Prostate gland (tissue), 2 donors: ENCODE measurements at places on chromosomes 7 and 10. TPM values are rescaled to one million over a fixed set of nuclear protein-coding genes. Genes with fewer than 3 reads are reported as not detected.

The ACTL6B gene
- not detected for total RNA-seq

GRCh38 chr7:151896086-151896485 lies 19.2 kb upstream of the PRKAG2 start:
- no peaks in the 10 kb centered on the region for H3K4me1 ChIP-seq
- H3K4me3 ChIP-seq: no peak overlapping the region

DNA sequence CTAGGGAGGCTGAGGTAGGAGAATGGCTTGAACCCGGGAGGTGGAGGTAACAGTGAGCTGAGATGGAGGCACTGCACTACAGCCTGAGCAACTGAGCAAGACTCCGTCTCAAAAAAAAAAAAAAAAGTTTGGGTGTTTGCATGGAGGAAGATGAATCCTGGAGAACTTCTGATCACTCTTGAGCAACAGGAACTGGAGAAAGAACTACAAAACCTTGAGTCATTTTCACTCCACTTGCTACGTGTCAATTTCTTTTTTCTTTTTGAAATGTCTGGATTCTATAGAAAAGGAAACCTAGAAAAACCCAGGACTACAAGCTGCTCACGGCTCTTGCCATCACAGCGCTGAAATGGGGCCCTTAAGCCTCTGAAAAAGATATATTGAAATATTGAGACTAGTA lies 189.6 kb upstream of the NRP1 start:
- DNase-seq: no peak
- H3K4me3 ChIP-seq: no peak overlapping the region
- H3K27ac ChIP-seq: no peak overlapping the region

- no peaks in the 10 kb centered on the region for H3K36me3 ChIP-seq
- DNase-seq: no peak
- H3K4me1 ChIP-seq: peaks cover 5% of the 10 kb centered on the region
Observed at GRCh38 chr10:5813091-5813340, 218 bp downstream of the GDI2 start.

DNA sequence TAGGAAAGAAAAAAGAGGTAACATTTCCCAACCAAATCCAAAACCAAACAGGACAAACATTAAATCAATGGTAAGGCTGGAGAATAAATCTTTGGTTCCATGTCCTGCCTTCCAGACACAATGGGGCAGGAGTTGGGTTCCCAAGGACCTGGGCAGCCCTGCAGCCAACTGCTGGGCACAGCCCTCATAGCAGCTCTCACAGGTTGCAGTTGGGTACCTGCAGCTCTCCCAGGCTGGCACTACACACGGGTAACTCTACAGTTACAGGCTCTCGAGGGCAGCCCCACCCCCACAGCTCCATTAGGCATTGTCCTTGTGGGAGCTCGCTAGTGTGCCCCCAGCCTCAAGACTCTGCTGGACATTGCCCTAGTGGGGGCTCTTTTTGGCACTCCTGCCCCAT lies 7.5 kb downstream of the GRB10 start:
- H3K4me1 ChIP-seq: peaks cover 9% of the 10 kb centered on the region
- H3K27ac ChIP-seq: no peak overlapping the region
- no peak overlapping the region for H3K4me3 ChIP-seq
- no peaks in the 10 kb centered on the region for H3K27me3 ChIP-seq

DNA sequence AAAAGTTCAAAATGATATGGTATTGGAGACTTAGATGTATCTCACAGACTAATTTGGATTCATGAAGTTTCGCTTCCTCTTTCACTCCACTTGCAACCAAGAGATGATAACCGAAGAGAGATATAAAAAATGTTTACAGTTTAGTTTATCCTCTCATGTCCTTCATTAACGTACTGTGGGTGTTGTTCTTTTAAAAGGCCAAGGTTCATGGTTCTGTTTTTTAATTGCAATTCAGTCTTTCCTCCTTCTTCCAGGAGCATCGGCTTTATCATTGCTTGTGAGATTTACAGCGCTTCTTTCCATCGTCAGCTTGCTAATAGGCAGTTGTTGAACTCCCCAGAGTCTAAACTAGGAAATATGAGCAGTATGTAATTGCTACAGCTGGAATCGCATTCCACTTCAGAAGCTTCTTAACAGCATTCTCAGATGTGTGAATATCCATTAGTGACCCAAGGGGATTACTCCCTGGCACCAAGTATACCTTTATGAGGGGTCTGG lies 75.9 kb upstream of the HGF start:
- no peak overlapping the region for H3K4me3 ChIP-seq
- H3K27me3 ChIP-seq: no peaks in the 10 kb centered on the region
- no peaks in the 10 kb centered on the region for H3K36me3 ChIP-seq
- no peak overlapping the region for H3K27ac ChIP-seq
- no peak for DNase-seq

The LIPK gene
- total RNA-seq: not detected

The SFTPA2 gene
- 5.3 TPM for total RNA-seq

DNA sequence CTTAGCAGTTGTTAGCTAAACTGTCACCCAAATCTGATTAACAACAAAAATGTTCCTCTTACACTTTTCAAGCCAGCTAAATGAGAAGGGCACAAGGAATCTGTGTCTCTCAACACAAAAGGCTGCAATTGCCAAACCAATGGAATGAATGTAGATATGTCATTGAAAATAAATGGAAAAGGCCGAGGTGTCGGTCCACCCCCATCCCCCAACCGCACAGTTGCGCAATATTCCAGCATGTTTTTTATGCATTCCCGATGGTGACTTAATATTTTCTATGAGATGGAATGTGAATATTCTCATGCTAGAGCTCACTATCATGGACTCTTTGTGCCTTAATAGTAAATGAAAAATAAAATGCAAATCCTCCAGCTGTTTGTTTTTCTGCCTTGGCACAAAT lies 181.6 kb upstream of the LRGUK start:
- H3K4me1 ChIP-seq: no peaks in the 10 kb centered on the region
- no peak overlapping the region for H3K27ac ChIP-seq
- DNase-seq: no peak
- H3K36me3 ChIP-seq: no peaks in the 10 kb centered on the region
- H3K4me3 ChIP-seq: no peak overlapping the region

- no peak overlapping the region for H3K4me3 ChIP-seq
- DNase-seq: no peak
- H3K27me3 ChIP-seq: no peaks in the 10 kb centered on the region
- H3K36me3 ChIP-seq: no peaks in the 10 kb centered on the region
- no peak overlapping the region for H3K27ac ChIP-seq
Observed at GRCh38 chr10:128398999-128399398, 272.8 kb upstream of the MKI67 start.

- no peaks in the 10 kb centered on the region for H3K4me1 ChIP-seq
- no peaks in the 10 kb centered on the region for H3K36me3 ChIP-seq
- H3K4me3 ChIP-seq: no peak overlapping the region
- H3K27me3 ChIP-seq: no peaks in the 10 kb centered on the region
Observed at GRCh38 chr10:4131407-4132215, 346.6 kb upstream of the KLF6 start.

- DNase-seq: no peak
- peaks cover 20% of the 10 kb centered on the region for H3K4me1 ChIP-seq
- no peak overlapping the region for H3K4me3 ChIP-seq
Observed at GRCh38 chr10:13993673-13994089, 337.0 kb downstream of the FRMD4A start.

The HOXA10 gene
- 25.8 TPM for total RNA-seq

DNA sequence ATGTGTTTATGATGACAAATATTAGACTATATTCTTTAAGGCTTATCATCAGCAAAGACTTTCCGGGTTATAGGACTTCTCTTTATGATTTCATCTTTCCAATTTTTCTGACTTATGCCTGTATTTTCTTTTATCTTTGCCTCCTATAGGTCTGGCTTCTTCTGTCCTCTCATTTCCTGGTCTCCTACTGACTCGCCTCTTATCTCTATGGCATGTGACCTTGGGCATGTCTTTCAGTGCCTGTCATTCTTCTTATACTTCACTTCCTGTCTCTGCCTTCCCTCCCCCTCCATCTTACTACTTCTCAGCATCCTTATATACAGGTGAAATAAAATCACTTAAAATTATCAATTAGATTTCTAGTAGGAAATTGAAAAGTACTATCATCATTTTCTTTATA lies 42.2 kb downstream of the PCDH15 start:
- H3K27ac ChIP-seq: no peak overlapping the region
- H3K36me3 ChIP-seq: no peaks in the 10 kb centered on the region
- DNase-seq: no peak
- no peaks in the 10 kb centered on the region for H3K27me3 ChIP-seq
- H3K4me3 ChIP-seq: no peak overlapping the region
- no peaks in the 10 kb centered on the region for H3K4me1 ChIP-seq

The RSPH10B2 gene
- total RNA-seq: 14.6 TPM

GRCh38 chr10:19874190-19874589 lies 58.0 kb downstream of the PLXDC2 start:
- H3K4me1 ChIP-seq: no peaks in the 10 kb centered on the region
- no peak for DNase-seq
- H3K4me3 ChIP-seq: no peak overlapping the region
- no peaks in the 10 kb centered on the region for H3K36me3 ChIP-seq
- H3K27me3 ChIP-seq: no peaks in the 10 kb centered on the region
- H3K27ac ChIP-seq: no peak overlapping the region

The UTF1 gene
- total RNA-seq: not detected

DNA sequence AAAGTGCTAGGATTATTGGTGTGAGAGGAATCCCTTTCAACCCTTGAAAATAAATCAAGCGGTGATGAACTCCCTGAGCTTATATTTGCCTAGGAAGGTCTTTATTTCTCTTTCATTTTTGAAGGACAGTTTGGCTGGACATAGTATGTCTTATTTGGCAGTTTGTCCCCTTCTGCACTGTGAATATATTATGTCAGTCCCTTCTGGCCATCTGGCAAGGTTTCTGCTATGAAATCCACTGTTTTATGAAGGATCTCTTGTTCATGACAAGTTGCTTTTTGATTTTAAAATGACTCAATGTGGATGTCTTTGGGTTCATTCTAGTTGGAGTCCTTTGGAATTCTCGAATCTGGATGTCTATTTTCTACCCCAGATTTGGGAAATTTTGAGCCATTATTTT lies 21.7 kb upstream of the MCM10 start:
- no peak overlapping the region for H3K27ac ChIP-seq
- no peak overlapping the region for H3K4me3 ChIP-seq
- no peaks in the 10 kb centered on the region for H3K4me1 ChIP-seq
- H3K36me3 ChIP-seq: no peaks in the 10 kb centered on the region

- H3K36me3 ChIP-seq: no peaks in the 10 kb centered on the region
- H3K27me3 ChIP-seq: no peaks in the 10 kb centered on the region
- no peaks in the 10 kb centered on the region for H3K4me1 ChIP-seq
- no peak overlapping the region for H3K27ac ChIP-seq
Observed at GRCh38 chr7:127717502-127718339, 65.7 kb downstream of the SND1 start.

DNA sequence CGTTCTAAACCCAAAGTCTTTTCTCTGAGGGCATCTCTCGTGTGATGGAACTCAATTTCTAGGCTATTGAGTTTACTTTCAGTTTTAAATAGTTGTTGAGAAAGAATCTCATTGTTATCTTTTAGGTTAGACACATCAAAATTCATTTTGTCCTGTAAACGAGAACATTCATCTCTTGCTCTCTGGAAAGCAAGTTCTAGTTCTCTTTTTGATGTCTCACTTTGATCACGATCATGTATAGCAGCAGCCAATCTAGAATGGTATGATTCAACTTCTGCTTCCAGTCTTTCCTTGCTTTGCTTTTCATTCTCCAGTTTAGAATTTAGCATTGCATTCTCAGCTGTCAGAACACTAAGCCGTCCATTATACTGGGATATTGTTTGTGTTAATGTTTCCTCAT lies 65.1 kb downstream of the ANKRD26 start:
- no peak for DNase-seq
- H3K36me3 ChIP-seq: no peaks in the 10 kb centered on the region
- no peaks in the 10 kb centered on the region for H3K4me1 ChIP-seq
- no peaks in the 10 kb centered on the region for H3K27me3 ChIP-seq
- H3K4me3 ChIP-seq: no peak overlapping the region
- no peak overlapping the region for H3K27ac ChIP-seq

DNA sequence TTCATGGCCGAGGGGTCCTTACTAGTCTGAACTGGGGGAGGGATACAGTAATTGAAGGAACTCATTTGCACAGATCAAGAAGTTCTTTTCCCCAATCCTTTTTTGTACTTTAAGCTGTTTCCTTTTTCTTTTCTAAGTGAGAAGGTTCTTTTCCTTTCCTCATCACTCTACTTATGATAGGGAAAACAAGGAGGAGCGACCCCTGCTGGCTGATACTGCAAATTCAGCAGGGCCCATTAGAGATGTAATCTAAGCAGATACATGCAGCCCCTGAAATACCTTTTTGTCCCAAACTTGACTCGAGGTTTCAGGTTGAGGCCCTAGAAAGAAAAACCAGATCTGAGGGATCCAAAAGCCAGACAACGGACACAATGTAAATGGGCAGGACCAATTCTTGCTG lies 305.5 kb downstream of the DNAJB9 start:
- no peaks in the 10 kb centered on the region for H3K27me3 ChIP-seq
- H3K4me3 ChIP-seq: no peak overlapping the region
- no peaks in the 10 kb centered on the region for H3K4me1 ChIP-seq
- no peak overlapping the region for H3K27ac ChIP-seq

DNA sequence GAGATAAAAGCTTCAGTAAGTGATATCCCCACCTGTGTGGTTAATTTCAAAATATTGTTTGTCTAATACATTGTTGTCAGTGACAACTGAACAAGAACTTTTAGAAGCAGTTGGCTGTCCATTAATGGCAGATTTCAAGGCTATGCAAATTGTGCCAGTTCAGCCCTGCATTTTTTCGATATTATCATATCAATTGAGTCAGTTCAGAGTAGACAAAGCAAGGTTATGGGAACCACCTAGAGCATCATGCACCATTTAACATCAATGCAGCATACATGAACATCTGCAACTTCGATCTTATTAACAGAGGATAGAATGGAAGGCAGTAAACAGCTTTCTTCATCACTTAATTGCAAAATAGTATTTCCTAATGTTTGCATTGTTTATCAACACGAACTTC lies 180.7 kb upstream of the KAT6B start:
- H3K27ac ChIP-seq: no peak overlapping the region
- H3K36me3 ChIP-seq: no peaks in the 10 kb centered on the region
- no peaks in the 10 kb centered on the region for H3K4me1 ChIP-seq
- DNase-seq: no peak
- H3K4me3 ChIP-seq: no peak overlapping the region

The HABP2 gene
- total RNA-seq: not detected

The DRGX gene
- not detected for total RNA-seq

The MTURN gene
- 22.6 TPM for total RNA-seq

DNA sequence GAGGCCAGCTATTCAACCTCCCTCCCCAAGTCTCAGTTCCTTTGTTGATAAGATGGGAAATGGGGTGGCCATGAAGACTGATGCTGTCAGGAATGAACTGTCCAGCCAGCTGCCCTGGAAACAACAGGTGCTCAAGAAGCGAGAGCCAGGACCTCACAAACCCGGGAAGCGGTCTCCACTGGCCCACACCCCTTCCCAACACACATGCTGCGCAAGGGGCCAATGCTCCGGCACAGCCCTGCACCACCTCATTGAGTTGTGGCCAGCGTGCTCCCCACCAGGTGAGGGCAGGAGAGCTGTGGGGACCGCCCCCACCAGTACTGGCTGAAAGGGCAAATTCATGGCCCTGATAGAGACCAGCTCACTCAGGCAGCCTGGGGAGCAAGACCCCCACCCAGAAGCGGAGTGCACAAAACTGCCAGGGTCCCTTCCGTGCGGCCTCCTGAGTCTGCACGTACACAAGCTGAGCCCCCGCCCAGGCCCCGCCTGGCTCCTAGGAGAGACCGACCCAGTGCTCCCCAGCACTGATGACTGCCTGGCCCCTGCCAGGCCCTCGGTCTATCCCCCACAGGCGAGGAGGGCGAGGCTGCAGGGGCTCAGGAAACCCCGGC lies 216.6 kb downstream of the MAD1L1 start:
- no peaks in the 10 kb centered on the region for H3K4me1 ChIP-seq
- H3K36me3 ChIP-seq: no peaks in the 10 kb centered on the region
- H3K27me3 ChIP-seq: no peaks in the 10 kb centered on the region
- H3K27ac ChIP-seq: no peak overlapping the region
- no peak overlapping the region for H3K4me3 ChIP-seq
- no peak for DNase-seq
